ENCODE measurements at places on chromosomes 3 and 15.

- no peak for DNase-seq
Measured at GRCh38 chr15:66032006-66032405, 162.7 kb downstream of the RAB11A start.

- no peak for DNase-seq
Measured at GRCh38 chr15:77538027-77538451, 94.7 kb downstream of the LINGO1 start.

DNA sequence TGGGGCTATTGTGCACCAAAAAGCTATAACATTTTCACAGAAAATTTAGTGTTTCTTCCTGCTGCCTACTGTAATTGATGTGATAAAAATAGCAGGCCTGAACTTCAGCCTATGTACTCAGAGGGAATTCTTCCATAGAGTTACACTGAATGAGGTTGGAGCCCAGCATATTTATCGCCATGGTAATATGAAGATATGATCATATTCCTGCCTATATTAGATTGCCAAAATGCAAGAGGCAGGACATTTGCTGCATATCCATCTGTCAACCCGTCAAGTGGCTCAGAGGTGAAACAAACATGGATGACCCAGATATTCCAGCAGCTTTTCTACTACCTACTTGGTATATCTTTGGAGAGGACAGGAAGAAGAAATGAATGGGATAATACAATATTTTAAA lies 1150.6 kb downstream of the TBL1XR1 start:
- no peak for DNase-seq

DNA sequence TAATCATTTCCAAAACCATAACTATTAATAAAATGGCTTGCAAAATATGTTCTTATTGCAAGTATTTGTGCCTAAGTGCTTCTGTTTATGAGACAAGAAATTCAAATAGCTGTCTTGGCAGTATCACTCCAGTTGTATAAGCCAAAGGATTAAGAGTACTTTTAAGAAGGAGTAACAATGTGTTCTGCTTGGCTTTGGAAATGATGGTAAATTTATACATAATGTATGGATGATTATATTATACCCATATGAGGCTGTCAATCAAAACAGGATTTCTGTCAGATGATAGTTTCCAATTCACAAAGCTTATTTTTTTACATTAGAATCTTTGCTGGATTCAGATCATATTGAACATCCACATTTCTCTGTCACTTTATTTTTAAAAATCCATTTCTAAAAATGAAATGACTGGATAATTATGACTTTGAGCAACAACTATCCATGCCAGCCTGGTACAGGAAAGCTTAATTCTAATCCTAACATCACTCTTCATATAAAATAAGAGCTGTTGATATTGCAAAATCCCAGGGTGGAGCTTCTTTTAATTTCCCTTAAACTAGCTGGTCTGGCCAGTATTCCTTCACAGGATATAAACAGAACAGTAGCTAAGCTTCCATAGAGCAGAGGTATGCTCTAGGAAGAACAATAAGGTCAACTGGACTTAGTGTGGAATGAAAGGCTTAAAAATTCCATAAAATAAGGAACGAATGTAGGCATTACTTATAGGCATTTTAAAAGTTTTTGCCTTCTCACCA lies 30.0 kb upstream of the ZNF280D start:
- no peak for DNase-seq

- DNase-seq: no peak
Measured at GRCh38 chr3:122011396-122011795, 10.7 kb downstream of the ILDR1 start.

DNA sequence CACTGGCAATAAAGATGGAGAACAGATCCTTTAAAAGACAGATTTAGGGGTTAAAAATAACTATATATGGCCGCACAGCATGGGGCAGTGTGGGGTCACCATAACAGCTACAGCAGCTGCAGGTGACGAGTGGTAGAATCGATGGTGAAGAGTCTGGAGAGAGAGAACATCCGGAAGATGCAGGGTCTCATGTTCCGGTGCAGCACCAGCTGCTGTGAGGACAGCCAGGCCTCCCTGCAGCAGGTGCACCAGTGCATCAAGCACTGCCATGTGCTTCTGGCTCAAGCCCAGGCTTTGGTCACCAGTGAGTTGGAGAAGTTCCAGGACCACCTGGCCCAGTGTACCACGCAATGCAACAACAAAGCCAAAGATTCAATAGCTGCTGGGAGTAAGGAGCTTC lies 93.7 kb upstream of the IMPG2 start:
- DNase-seq: no peak

GRCh38 chr15:72203507-72203837 lies 5.9 kb upstream of the GRAMD2A start:
- DNase-seq: no peak

DNA sequence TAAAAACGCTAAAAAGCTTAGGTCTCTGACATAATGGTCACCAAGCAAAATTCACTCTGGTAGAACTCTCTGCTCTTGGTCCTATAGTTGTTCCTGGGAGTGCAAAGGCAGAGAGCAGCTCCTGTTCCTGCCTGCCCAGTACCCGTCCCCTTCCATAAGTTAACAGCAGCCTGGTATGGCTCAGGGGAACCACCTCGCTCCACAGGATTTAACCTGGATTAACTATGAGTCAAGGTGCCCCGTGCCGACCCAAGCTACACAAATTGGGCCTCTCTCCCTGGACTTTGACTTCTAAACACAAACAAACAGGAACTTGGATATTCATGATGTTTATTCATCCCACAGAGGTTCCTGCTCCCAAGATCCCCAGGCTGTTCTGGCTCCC lies 32.1 kb downstream of the SCAP start:
- no peak for DNase-seq

DNA sequence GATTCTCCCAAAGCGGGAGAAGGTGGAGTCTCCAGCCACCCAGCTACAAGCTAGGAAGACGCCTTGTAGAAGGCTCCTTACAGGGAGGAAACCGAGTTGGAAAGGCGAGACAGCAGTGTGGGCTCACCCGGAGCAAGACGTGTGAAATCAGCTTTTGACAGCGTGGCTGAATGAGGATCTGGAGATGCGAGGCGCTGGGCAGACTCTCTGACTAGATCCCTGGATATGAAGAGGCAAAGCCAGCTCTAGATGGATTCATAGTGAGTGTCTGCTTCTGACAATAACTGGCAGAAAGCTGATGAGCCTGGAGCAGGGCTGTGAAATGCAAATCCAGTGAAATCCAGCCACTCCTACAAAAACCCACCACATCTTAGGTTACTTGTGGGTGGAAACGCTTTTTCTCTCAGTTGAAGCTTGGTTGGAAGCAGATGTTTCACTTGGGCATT lies 41.0 kb downstream of the GOLGA6A start:
- DNase-seq: no peak

DNA sequence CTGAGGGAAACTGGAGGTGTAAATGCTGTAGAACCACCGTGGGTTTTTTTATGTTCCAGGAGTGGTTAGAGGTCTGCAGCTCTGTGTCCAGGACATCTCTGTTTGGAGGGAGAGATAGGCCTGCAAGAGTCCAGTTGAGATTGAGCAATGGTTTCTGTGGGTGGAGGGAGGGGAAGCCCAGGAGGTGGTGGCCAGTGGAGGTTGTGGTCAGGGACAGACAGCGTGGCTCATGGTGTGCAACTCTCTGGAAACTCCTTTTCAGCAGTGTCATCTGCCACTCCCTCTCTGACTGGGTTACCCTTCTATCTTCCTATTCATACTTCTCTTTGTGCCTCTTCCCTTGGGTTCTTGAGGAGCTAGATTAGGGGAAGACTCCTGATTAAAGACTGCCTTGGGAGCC lies 9.6 kb downstream of the XCR1 start:
- DNase-seq: no peak

GRCh38 chr3:51441282-51442030 lies 50.4 kb downstream of the RBM15B start:
- DNase-seq: no peak

DNA sequence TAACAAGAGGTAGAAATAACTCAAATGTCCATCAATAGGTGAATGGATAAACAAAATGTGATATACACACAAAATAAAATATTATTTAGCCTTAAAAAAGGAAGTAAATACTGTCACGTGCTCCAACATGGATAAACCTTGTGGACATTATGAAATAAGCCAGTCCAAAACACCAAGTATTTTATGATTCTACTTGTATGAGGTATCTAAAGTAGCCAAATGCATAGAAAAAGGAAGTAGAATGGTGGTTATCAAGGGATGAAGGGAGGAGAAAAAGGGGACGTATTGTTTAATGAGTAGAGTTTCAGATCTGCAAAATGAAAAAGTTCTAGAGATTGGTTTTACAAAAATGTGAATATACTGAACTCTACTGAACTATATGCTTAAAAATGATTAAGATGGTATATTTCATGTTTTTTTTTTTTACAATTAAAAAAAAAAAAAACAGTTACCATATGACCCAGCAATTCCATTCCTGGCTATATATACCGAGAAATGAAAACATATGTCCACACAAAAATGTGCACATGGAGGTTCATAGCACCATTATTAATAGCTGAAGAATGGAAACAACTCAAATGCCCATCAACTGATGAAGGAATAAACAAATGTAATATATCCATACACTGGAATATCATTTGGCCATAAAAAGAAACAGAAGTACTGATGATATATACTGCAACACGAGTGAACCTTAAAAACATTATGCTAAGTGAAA lies 29.1 kb upstream of the MAP6D1 start:
- DNase-seq: no peak

Data from NCI-H526 treated with DMSO at 0.1 percent for 48 hours (cell line).